ENCODE measurements at places on chromosomes 5 and 9.

DNA sequence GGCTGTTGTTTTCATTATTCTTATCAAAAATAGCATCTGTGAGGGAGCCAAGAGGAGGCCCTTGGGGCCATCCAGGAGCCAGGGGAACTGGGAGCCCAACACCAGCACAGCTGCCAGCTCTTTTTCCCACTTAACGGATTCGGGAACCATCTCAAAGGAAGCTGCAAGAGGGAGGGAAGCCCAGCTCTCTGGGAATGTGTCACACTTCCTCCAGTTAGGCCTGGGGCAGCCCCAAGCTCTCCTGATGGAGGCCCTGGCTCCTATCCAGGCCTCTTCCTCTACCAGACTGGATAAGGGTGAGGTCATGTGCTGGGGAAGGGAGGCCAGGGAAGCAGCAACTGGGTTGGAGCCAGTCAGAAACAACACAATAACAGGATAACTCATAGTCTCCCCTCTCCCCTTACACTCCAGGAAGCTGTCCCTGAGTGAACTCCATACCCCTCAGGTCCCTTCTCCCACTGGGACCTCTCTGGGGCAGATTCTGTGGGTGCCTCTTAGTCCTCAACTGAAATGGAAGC lies 12.7 kb downstream of the CSF2 start:
- no peak for DNase-seq

GRCh38 chr9:5918460-5918859 lies 27.8 kb downstream of the MLANA start:
- no peak for DNase-seq

DNA sequence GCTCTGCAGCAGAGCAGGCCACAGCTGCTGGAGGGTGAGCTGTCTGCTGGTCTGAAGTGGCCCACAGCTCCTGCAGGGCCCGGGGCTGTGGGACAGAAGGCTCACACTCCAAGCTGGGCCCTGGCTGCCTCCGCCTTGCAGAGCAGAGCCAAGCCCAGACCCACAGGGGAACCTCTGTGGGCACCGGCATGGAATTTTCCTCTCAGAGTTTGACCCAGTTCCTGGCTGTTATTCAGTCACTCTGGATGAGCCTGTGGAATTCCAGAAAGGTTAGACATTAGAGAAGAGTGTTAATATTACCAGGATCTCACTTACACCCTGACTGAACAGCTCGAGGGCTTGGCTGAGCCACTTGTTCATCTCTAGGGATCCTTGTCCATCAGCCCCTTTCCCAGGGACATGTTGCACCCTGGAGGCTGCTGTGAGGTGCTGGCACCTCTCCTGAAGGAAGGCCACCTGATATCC lies 17.5 kb downstream of the IL9 start:
- no peak for DNase-seq

DNA sequence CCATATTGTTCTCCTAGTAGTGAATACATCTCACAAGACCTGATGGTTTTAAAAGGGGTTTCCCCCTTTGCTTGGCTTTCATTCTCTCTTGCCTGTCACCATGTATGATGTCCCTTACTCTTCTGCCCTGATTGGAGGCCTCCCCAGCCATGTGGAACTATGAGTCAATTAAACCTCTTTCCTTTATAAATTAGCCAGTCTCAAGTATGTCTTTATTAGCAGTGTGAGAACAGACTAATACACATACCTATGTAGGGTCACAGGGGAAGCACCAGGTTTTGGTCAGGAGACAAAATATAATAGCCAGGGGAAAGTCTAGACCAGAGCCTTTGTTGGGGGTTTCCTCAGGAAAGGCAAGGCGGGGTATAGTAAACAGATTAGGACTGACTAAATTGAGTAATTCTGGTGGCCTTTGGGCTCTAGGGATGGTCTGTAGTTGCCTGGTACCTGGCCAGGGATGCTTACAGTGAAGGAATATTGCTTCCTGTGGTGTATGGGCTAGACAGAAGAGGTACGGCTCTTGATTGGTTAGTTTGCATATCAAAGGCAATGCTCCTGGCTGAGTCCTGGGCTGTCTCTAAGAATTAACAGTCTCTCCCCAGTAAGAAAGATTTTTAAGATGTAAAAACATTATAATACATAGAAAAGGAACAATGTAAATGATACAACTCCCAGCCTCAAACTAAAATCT lies 254.5 kb downstream of the ELAVL2 start:
- DNase-seq = no peak

DNA sequence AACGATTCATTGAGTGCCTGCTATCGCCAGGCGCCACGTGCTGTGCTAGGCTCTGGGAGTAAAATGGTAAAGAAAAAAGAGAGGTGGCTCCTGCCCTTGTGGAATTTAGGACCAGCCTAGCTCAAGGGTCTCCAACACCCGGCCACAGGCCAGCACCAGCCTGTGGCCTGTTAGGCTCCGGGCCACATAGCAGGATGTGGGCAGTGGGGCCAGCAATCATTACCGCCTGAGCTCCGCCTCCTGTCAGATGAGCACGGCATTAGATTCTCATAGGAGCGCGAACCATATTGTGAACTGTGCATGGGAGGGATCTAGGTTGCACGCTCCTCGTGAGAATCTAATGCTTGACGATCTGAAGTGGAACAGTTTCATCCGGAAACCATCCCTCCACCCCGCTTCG lies 1.5 kb downstream of the RMRP start:
- no peak for DNase-seq

GRCh38 chr9:136769710-136770191 lies 5.4 kb upstream of the LCN15 start:
- DNase-seq = no peak

GRCh38 chr5:32420506-32420905 lies 24.0 kb downstream of the ZFR start:
- DNase-seq = no peak

DNA sequence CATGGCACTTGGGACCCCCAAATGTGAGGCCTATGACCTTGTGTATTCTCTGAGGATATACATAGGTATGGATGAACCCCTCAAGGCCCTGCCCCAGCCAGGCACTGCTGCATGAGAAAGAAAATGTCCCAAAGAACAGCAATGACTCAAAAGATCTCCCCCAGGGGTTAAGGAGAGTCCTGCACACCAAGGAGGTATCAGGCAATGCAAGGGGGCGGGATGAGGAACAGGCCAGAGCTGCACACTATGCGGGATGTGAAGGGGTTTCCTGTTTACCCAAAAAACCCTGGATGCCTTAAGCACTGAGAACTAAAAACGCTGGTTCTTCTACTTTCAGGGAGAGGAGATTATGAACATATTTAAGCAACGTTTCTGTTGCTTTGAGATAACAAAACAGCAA lies 3.4 kb downstream of the RAPGEF1 start:
- no peak for DNase-seq

DNA sequence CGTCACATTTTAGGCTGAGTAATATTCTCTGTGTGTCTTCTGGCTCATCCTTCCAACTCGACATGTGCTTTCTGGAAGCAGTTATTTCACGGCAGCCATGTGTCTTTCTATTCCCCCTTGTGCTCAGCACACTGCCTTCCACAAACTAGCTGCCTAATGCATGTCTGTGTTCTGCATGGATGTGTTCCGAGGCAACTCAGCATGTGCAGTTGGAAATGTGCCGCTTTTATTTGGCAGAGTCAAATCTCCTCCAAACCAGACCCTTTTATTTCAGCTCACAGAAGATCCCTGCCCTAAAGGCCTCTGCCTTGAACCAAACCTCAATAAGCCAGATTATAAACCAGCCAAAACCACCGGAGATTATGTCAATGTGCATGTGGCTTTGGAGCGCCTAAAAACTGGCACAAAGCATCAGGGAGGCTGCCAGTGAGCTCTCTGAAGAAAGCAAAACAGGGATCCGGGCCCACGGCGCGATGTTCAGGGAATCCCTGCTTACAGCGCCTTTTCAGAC lies 360.2 kb downstream of the DEPDC1B start:
- DNase-seq = no peak

DNA sequence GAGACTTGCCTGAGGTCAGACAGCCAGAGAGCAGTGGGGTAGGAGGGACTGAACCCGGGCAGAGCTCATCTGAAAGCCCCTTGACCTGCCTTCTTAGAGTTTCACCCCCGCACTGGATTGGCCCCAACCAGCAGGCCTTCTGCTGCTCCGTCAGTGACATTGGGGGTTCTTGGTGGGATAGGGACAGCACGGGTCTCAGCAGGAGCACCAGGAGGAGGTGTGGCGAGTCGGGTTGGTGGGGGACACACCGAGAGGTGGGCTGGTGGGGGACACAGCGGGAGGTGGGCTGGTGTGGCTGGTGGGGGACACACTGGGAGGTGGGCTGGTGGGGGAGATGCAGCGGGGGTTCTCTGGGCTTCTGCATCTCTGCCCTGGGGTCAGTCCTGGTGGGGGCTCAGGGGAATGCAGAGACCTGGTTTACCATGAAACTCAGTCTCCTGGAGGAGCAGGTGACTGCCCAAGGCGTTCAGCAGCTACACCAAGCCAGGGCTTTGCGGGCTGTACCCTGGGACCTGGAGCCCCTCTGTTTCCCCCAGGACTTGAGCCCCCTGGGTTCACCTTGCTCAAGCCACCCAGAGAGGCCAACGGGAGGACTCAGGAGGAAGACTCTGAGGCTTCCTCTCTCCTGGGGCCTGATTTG lies 28.1 kb upstream of the RNU6ATAC start:
- no peak for DNase-seq

- DNase-seq = no peak
Observed at GRCh38 chr9:119974026-119974425, 604.8 kb upstream of the BRINP1 start.

- no peak for DNase-seq
Observed at GRCh38 chr5:127938746-127939145, 144.8 kb upstream of the SLC12A2 start.

Data from stimulated activated CD4-positive, alpha-beta T cell treated with anti-CD3 and anti-CD28 coated beads, Interleukin-1b, Interleukin-23, amount 100 ng/mL, for 1 hour (primary cell).